ENCODE measurements at places on chromosomes 6 and 20.

DNA sequence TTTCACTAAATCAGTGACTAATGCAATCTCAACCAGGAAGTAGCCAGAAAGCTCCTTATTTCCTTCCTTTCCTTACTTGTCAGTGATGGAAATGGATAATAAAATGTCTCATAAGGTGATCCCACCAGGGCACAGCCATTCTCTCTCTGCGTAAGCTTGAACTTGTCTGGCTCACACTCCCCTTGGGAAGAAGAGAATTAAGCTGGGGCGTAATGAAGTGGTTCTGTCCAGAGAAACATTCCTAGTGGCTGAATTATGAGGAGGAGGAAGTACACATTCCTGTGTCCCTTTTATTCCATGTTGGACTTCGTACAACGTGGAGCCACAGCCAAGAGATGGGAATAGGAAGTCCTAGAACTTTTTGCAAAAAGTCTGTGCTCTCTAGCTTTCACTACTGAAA, 93.7 kb downstream of the MTHFD1L start:
- peak; percentile 30 for DNase-seq

GRCh38 chr6:29559524-29560287, at the start of gene UBD:
UBD (minus strand) TSS chr6:29559732; CDS start chr6:29559701, 31 bp downstream.
- no peak for DNase-seq

GRCh38 chr6:131651782-131652181, 14.7 kb downstream of the ENPP3 start:
- DNase-seq = no peak

GRCh38 chr6:154001494-154002285, 37.4 kb upstream of the OPRM1 start:
- DNase-seq = no peak
